ENCODE measurements at places on chromosomes 12 and 14.

GRCh38 chr14:23149745-23150144 is 30.7 kb upstream of the CEBPE start:
- DNase-seq: no peak

DNA sequence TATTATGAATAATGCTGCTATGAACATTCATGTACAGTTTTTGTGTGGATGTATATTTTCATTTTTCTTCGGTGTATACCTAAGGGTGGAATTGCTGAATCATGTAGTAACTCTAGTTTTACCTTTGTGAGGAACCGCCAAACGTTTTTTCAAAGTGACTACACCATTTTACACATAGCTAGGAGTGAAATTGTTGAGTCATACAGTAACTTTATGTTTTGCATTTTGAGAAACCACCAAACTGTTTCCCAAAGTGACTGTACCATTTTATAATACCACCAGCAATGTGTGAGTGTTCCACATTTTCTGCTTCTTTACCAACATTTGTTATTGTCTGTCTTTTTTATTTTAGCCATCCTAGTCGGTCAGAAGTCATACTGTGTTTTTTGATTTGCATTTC is 3.1 kb upstream of the TPH2 start:
- DNase-seq: no peak

DNA sequence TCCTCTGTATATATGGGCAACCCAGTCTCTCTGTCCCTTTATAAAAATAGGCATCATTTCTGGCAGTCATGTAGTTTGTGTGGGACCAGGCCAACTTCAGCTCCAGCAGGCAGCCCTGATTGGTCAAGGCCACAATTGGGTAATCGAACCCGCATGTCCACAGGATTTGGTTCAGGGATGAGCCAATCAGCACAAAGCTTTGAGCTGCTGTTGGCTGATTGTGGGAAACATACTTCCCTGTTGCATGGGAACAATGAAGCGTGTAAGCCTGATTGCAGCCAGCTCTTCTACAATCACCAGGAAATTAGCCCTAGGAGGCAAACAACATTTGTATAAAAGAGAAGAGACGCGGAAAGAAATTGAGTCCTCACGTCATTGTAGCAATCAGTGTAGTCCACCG is 328.6 kb downstream of the PCNX1 start:
- DNase-seq: no peak

DNA sequence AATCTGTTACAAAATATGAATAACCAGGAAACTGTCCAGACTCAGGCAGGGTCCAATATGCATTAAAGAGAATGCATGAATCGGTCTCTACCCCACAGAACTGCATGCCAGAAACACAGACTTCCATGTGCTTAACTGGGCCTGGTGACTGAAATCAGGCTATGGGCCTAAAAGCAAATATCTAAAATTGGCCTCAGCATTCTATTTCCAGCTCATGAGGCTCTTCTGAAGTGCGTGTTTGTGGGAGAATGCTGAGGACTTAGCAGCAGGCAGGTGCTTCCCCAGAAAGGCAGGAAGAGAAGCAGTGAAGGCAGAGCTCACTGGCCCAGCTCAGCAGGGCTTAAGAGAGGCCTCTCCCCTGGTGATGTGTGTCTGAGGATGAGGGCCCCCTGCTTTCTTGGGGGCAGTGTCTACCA is 48.5 kb downstream of the ADGRD1 start:
- DNase-seq: no peak

DNA sequence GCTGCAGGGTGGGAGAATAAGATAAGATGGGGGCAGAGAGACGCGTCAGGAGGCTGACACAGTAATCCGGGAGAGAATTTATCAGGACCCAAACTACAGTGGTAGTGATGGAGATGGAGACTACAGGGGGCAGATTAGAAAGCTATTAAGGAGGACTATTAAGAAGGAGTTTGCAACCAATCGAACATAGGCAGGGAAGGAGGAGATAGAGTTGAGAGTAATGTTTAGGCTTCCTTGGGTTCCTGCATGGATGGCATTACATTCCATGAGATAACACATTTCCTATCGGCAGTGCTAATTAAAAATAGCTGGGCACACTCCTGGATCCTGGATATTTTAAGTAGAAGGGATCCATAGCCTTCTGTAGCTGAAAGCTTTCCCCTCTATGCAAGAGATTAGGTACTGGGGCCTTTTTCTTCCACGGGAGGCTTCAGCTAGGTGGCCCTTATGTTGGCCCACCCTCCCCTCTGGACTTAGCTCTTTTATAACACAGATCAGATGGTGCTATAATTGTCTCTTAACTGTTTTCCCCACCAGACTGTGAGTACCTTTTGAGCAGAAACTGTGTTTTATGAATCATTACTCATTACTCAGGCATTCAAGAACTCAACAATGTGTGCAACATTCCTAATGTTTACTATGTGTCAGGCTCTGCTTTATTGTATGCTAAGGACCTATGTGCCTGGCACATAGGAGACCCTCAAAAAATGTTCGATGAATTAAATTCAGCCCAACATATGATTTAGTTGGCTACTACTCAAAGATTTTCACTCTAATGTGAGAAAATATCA is 113.0 kb downstream of the RMST start:
- no peak for DNase-seq

DNA sequence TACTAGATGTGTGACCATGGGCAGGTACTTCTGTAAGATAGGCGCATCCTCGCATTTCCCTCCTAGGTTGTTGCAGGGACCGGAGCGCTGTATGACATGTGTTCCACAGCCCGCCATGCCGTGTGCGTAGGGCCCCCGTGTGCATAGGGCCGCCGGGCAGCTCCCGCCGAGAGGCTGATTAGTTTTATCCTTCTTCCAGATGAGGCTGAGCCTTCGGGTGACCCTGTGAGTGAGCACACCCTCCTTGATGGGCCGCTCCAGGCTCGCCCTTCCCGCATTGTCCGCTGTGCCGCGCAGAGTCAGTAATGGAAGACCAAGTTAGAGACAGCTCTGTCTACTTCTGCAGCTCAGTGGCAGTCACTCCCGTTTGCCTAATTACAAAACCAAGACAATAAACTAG is 72.9 kb upstream of the DYNC1H1 start:
- DNase-seq: no peak

DNA sequence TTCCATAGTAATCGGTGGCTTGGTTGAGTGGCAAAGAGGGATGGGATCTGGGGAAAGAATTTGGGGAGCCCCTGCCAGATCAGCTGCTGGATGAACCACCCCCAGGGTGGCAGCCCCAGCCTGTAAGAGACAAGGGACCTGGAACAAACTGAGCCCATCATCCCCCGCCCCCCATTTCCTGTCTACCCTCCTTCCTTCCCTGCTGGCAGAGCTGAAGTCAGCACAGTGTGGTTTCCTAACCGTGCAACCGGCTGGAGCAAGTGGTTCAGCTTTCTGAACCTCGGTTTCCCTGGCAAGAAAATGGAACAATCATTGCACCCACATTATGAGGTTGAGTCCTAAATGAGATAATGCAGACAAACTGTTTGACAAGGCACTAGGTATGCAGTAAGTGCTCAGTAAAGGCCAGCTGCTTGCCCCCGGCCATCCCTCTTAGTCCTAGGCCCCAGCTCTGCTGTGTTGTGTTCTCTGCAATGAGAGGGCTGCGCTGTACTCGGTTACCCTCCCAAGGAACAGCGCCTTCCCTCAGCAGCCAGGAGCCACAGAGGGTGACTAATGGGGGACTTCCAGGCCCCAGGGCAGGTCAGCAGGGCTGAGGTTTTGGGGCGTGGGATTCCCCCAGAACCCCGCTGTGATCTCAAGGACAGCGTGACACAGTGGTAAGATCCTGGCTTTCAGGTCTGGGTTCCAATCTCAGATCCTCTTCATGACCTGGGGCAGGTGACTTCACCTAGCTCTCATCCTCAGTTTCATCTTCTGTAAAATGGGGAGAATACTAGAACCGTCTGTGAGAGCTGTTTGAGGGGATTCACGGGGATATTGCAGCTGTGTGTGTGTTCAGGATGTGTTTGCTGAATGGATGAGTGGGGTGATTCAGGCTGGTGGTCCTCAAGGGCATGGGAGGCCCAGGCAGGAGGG is 16.5 kb downstream of the SELPLG start:
- peak; percentile 73 for DNase-seq

DNA sequence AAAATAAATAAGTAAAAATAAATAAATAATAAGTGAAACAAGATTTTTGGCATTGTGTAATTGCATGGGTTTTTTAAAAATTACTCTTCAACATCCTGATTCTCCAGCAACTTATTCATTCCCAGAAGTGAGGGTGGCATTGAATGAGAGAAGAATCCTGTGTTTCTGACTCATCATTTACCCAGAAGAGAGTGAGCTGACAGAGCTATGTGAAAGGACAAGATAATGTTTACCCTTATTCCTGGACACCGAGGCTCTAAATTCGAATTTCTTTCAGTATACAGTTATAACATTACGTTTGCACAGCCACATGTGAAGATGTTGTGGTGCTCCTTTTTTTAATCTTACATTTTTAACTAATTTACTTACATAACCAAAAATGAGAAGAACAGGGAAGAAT is 36.4 kb downstream of the BBS10 start:
- DNase-seq: no peak

GRCh38 chr12:107906707-107907106 is 132.2 kb downstream of the ASCL4 start:
- DNase-seq: no peak

DNA sequence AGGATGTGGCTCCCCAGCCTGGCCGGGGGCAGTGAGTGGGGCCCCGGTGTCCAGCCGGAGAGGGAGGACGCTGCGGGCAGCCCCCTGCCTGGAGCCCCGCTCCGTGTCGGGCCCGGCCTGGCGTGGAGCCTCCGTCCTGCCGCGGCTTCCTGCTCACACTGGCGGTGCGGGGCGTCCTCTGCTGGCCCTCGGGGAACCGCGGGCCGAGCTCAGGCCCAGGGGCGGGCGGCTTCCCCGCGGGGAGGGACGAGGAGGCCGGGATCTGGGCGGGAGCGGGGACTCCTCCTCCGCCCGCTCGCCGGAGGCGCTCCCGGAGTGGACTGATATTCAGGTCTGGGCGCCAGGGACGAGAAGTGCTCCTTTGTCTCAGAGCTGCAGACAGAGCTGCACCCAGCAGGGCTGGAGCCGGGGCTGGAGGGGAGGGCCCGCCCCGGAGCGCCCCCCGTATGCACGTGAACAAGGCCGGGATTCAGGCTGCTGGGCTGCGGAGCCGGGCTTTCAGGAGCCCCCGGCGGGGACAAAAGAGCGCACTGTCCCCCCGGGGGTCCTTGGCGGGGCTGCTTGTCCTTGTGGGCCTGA is 2.2 kb downstream of the MMP17 start:
- peak; percentile 45 for DNase-seq

DNA sequence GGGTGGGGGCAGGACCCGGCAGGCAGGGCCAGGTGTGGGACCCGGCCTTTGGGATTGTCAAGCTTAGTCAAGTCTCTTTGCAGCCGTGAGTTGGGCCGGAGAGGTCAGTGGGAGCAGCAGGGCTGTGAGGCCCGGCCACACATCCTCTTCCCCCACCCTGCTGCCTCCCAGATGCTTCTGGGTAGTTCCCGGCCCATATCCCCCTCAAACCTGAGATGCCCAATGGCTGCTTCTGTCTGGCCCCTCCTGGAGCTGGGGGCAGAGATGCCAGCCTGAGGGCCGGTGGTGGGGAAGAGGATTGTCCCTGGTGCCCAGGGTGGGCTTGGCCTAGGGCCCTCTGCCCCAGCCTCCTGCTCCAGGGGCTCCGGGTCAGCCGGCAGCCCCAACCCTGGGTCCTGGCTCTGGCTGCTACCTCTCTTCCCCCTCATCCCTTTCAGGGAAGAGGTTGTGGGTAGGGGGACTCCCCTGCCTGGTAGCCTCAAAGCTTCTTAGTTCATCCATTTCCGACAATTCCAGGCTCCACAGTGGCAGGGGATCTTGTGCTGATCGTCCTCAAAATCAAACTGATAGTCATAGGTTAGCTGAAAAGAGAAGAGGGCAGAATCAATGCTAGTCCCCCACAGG is 2.8 kb upstream of the PRKAG1 start:
- peak; percentile 16 for DNase-seq

GRCh38 chr12:99054601-99055128 is 409.6 kb downstream of the APAF1 start:
- no peak for DNase-seq

GRCh38 chr12:1130164-1130563 is 139.1 kb downstream of the ERC1 start:
- DNase-seq: no peak

- DNase-seq: no peak
These were observed 316.9 kb downstream of the DAD1 start for GRCh38 chr14:22271838-22272799.
